ENCODE measurements at places on chromosomes 12 and 14. TPM values are rescaled to one million over a fixed set of nuclear protein-coding genes. Genes with fewer than 3 reads are reported as not detected.

- no peak for DNase-seq
- H3K4me1 ChIP-seq: peaks cover 10% of the 10 kb centered on the region
- no peak overlapping the region for H3K4me3 ChIP-seq
- H3K36me3 ChIP-seq: no peaks in the 10 kb centered on the region
- H3K27ac ChIP-seq: no peak overlapping the region
Measured at GRCh38 chr14:101707863-101708620, 53.5 kb upstream of the PPP2R5C start.

DNA sequence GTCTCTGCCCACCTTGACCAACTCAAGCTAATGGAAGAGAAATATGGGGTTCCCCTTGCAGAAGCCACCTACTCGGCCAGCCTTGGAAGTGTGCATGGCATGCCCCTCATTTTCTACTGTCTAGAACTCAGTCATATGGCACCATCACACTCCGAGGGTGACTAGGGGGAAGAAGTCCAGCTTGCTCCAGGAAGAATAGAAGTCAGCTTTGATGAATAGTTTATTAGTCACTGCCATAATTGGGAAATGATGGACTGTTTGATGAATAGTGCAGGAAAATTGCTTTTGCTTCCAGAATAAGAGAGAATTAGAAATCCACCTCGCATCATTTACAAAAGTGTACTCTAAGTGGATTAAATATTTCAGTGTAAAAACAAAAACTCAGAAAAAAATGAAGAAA is 1030.6 kb downstream of the VRK1 start:
- H3K27me3 ChIP-seq: no peaks in the 10 kb centered on the region
- DNase-seq: no peak
- no peak overlapping the region for H3K4me3 ChIP-seq
- H3K4me1 ChIP-seq: no peaks in the 10 kb centered on the region

GRCh38 chr14:95359994-95360826 is 40.5 kb upstream of the CLMN start:
- H3K27ac ChIP-seq: no peak overlapping the region
- no peaks in the 10 kb centered on the region for H3K27me3 ChIP-seq
- H3K4me3 ChIP-seq: no peak overlapping the region
- DNase-seq: no peak

- H3K4me3 ChIP-seq: no peak overlapping the region
- H3K27me3 ChIP-seq: no peaks in the 10 kb centered on the region
- H3K36me3 ChIP-seq: no peaks in the 10 kb centered on the region
Measured at GRCh38 chr14:32332415-32333316, 3.6 kb downstream of the AKAP6 start.

- DNase-seq: no peak
- no peak overlapping the region for H3K27ac ChIP-seq
- H3K4me3 ChIP-seq: no peak overlapping the region
- no peaks in the 10 kb centered on the region for H3K36me3 ChIP-seq
Measured at GRCh38 chr12:49160399-49160798, 28.5 kb downstream of the TUBA1A start.

GRCh38 chr12:121001841-121002483 is 14.3 kb downstream of the C12orf43 start:
- H3K4me3 ChIP-seq: no peak overlapping the region
- H3K27me3 ChIP-seq: no peaks in the 10 kb centered on the region
- DNase-seq: no peak
- no peaks in the 10 kb centered on the region for H3K36me3 ChIP-seq

- no peak overlapping the region for H3K4me3 ChIP-seq
- H3K27me3 ChIP-seq: no peaks in the 10 kb centered on the region
- DNase-seq: no peak
- no peak overlapping the region for H3K27ac ChIP-seq
- H3K36me3 ChIP-seq: no peaks in the 10 kb centered on the region
- no peaks in the 10 kb centered on the region for H3K4me1 ChIP-seq
Measured at GRCh38 chr12:24952389-24952788, 3.5 kb upstream of the BCAT1 start.

DNA sequence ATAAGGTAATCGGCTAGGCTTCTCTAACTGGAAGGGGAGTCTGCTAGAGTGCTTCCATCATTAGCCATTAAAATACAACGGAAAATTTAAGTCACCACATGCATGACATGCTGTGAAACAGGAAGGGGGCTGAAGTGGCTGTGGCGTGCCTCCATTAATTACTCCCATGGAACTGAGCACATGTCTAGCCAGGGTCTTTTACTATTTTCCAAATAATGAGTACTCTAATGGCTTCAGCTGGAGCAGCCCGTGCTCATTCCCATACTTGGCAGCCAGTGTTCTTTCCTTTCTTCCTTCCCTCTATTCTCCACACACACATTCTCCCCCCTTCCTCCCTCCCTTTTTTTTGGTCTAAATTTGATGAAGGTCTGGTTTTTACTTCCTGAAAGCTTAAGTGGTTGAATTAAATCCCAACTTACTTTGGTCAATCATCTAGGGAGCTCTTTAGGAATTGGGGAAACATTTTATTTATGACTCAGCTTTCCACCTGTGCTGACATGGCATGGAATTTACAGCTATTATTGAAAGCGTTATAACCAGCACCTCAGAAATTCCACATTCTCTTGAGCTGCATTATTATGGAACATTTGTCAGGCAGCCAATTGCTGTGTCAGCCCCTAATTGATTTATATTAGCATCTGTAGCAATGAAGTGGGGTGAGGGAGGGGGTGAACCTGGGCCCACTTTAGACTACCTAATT is 72.3 kb downstream of the LRIG3 start:
- H3K4me1 ChIP-seq: no peaks in the 10 kb centered on the region
- DNase-seq: no peak
- no peak overlapping the region for H3K27ac ChIP-seq
- H3K4me3 ChIP-seq: no peak overlapping the region
- H3K27me3 ChIP-seq: no peaks in the 10 kb centered on the region

DNA sequence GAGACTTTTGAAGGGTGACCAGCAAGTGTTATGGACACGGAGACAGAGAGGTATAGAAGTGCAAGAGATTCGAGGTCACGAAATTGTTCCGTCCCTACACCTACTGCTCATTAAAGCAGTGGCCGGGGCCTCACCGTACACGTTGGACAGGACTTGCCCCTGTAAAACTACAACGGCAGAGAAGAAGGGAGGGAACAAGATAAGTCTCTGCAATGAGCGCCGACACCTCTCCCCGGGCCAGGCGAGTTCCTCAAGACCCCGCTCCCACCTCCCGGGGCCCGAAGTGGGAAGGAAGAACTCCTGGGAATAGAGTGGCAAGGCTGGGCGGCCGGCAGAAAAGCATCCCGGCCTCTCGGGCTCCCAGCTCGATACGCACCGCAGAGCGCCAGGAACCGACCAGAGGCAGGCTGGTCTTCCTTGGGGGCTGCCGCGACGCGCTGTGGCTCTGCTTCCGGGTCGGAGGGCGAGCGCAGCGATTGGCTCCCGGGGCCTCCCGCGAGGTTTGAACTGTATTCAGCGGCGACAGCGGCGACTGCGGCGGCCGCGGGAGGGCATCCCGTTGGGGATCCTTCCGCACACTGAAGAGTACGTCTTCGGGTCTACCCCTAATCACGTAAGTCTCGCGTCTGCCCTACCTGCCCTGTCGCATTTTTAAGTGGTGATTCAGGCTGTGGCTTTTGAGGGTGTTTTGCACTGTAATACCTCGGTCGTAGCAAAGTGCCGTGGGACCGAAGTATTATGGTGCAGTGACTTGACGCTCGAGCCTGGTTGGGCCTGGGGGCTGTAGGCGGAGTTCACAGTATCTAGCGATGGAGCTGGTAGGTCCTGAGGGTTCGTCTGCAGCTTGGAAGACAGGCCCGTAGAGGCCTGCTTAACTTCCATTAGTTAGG is at the start of the genes NUP37 and PARPBP:
Gene NUP37 (minus strand): TSS at position 441 of the 890 bp plus-strand sequence. CDS start 1,596 bp downstream, outside the sequence.
Gene PARPBP (plus strand): TSS at position 510 of the 890 bp plus-strand sequence. CDS start 3,706 bp downstream, outside the sequence.
- peak within 1 kb of the TSS; percentile 90 for H3K27ac ChIP-seq
- H3K4me1 ChIP-seq: peaks cover 5% of the 10 kb centered on the region
- H3K27me3 ChIP-seq: no peaks in the 10 kb centered on the region
- peak; percentile 89 for DNase-seq
- peak within 1 kb of the TSS; percentile 72 for H3K4me3 ChIP-seq

DNA sequence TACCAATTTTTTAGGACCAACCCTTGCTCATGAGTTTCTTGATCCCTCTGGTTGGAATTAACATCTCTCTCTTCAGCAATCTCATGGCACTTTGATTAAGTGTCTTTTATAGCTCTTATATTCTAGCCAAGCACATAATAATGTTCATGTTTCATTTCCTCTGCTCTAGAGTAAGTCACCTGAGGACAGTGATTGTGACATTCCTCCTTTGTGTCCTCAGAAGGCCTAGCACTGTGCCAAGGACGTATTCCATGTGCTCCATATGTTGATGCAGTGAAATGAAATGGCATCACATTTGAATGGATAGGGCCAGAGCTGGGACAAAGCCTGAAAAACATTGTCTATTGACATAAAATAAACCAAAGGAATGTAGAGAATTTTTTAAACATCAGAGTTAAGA is 322.8 kb upstream of the PRICKLE1 start:
- DNase-seq: no peak
- no peaks in the 10 kb centered on the region for H3K27me3 ChIP-seq
- H3K36me3 ChIP-seq: no peaks in the 10 kb centered on the region

GRCh38 chr12:24400533-24400932 is 451.1 kb upstream of the SOX5 start:
- H3K4me1 ChIP-seq: no peaks in the 10 kb centered on the region
- H3K27ac ChIP-seq: no peak overlapping the region
- DNase-seq: no peak
- H3K27me3 ChIP-seq: no peaks in the 10 kb centered on the region

DNA sequence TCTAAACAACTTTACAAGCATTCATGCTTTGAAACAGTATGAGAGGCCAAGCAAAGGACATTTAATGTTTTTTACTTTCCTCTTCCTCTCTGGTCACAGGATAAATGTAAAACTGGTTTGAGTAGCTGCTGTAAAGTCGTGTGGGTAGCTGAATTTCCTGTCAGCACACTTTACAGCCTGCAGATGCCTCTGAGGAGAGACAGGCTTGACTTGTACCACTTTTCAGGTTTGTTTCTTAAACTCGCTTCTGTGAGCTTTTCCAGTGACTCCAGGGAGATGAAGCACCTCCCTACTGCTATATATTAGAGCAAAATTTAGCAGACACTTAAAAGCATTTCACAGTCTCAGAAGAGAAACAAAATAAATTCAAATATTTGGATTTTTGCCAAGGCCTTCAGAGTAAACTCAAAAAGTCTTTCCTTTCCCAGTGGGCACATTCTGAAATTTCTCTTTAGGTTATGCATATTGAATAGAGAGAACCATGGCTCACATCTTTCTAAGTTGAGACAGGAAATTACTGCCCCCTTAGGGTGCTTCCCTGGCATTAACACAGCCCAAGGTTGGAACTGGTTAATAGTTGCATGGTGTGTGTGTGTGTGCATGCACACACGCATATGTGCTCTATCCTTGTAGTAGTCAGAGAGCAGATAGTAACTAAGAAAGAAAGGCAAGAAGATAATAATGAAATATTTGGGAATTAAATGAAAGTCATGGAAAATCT is 557.3 kb upstream of the MIS18BP1 start:
- H3K27ac ChIP-seq: peak overlapping the region; percentile 21
- no peak overlapping the region for H3K4me3 ChIP-seq
- no peak for DNase-seq
- H3K36me3 ChIP-seq: no peaks in the 10 kb centered on the region

DNA sequence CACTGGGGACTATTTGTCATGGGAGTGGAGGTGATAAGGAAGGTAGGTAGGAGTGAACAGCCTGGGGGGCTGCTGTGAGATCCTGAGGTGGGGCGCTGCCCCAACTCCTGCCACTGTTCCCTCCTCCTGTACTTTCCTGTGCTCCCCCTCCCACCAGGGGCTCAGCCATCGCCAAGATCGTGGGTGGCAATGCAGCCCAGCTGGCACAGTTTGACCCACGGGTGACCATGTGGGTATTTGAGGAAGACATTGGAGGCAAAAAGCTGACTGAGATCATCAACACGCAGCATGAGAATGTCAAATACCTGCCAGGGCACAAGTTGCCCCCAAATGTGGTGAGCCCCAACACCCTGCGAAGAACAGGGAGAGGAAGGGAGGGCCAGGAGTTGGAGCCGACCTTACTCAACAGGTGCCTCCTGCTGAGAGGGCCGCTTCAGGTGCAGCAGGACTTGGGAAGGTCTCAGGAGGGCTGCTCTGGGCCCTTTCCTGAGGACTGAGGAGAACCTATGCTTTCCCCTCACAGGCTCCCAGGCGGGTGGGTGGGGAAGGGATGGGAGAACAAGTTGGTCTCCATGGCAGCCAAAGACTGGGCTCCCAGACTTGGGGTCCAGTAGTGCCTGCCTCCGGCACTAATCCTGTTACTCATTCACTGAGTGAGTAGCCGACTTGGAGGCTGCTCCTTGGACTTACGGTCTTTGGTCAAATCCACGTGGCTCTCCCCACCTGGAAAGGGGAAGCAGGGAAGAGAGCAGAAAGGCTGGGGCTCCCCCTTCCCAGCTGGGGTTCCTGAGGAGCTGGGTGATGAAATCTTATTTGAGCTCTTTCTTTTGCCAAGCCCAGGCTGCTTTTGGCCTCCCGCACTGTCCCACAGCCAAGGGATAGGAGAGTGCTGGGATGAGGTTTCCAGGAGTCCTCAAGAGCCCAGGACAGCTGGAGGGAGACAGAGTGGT is 884 bp downstream of the GPD1 start:
- H3K4me3 ChIP-seq: no peak overlapping the region
- H3K4me1 ChIP-seq: no peaks in the 10 kb centered on the region
- no peaks in the 10 kb centered on the region for H3K27me3 ChIP-seq
- DNase-seq: no peak

GRCh38 chr14:104334424-104335161 is 196.2 kb downstream of the KIF26A start:
- H3K27ac ChIP-seq: no peak overlapping the region
- no peak for DNase-seq
- no peaks in the 10 kb centered on the region for H3K4me1 ChIP-seq
- no peaks in the 10 kb centered on the region for H3K36me3 ChIP-seq
- H3K27me3 ChIP-seq: no peaks in the 10 kb centered on the region
- no peak overlapping the region for H3K4me3 ChIP-seq

DNA sequence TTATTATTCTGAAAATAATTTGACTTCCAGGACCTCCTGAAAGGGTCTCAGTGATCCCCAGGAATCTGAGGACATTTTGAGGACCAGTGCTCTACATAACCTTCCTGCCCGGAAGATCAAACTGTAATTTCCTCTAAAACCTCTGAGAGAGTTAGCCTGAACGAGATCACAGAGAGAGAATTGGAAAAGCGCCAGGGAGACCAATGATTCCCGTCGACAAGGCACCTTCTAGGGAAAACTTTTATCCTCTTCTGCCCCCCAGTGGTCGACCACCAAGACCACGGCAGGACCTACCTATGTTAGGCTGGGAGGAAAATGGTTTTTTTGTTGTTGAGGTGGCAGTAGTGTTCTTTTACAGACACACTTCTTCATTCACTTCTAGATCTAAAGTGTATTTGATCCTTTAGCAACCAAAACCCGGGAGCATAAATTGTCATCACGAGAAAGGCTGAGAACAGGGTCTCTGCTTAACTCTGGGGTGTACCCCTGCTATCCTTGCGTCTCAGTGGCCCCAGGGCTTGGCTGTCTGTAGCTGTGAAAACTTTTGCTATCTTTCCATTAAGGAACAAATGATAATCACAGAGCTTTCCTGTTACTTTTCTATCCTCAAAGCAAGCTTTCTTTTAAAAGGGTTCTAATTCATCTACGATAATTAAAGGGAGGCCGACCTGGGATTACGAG is 62.9 kb upstream of the NID2 start:
- no peaks in the 10 kb centered on the region for H3K36me3 ChIP-seq
- peak; percentile 83 for DNase-seq
- H3K4me1 ChIP-seq: no peaks in the 10 kb centered on the region
- H3K27ac ChIP-seq: no peak overlapping the region

- no peak overlapping the region for H3K27ac ChIP-seq
- no peaks in the 10 kb centered on the region for H3K36me3 ChIP-seq
- H3K27me3 ChIP-seq: no peaks in the 10 kb centered on the region
- no peak overlapping the region for H3K4me3 ChIP-seq
Measured at GRCh38 chr12:121383601-121384021, 16.3 kb upstream of the RNF34 start.

Gene TEX52
- total RNA-seq: not detected

Gene PIK3C2G
- not detected for total RNA-seq

Gene SAMD15
- not detected for total RNA-seq

Gene OVCH1
- total RNA-seq: 0.35 TPM

Gene KCNA1
- total RNA-seq: 2.4 TPM

Gene GARIN6
- not detected for total RNA-seq

Gene RNU4-1
- total RNA-seq: under 0.01 TPM

Data from uterus (tissue), 4 donors.